GM10248 (cell line): ENCODE measurements at places on chromosomes 1 and 21.

GRCh38 chr1:34547046-34547674, 207.7 kb upstream of the GJB5 start:
- no peak for DNase-seq

DNA sequence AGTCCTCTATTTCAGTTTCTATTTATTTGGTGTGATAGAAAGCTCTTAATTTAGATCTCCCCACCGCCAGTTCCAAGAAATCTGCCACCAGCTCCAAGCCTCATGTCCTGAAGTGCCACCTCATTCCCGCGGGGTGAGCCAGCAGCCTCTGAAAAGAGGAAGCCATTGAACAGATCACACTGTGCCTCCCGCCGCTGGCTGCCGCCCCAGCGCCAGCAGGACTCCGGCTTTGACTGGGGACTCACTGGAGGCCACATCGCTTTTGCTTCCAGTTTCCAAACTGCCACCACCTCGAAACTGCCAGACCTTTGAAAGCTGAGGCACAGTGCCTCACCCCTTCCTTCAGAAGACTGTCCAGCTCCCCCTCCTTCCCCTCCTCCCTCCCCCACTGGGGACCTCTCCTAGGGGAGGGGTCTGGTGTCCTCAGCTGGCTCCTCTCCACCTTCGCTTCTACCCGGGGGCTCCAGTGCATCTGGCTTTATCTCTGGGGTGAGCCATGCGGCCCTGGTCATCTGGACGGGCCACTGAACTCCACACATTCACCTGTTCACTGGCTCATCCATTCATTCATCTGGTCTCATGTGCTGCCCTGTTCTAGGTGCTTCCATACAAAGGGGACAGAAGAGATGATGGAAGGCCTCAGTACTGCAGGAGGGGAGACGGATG, 58.9 kb downstream of the VPS26C start:
- peak; percentile 85 for DNase-seq

DNA sequence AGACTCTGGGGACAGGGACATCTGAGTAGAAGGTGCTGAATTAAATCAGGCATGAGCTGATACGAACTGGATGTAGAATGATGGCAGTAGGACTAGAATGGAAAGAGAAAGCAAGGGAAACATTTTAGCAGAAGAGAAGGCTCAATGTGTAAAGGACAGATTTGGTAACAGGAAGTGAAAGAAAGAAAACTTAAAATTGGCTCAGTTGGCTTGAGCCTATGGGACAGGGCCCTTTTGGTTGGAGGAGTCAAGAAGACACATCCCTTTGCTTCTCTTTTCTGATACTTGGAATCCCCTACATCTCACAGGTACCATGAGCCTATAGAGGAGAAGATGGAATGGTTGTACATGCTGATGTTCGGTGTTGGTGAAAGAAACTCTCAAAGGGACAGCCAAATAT, 300.6 kb upstream of the PLXNA2 start:
- DNase-seq, result no peak

GRCh38 chr1:26890467-26890796, 349 bp upstream of the GPN2 start:
- no peak for DNase-seq

DNA sequence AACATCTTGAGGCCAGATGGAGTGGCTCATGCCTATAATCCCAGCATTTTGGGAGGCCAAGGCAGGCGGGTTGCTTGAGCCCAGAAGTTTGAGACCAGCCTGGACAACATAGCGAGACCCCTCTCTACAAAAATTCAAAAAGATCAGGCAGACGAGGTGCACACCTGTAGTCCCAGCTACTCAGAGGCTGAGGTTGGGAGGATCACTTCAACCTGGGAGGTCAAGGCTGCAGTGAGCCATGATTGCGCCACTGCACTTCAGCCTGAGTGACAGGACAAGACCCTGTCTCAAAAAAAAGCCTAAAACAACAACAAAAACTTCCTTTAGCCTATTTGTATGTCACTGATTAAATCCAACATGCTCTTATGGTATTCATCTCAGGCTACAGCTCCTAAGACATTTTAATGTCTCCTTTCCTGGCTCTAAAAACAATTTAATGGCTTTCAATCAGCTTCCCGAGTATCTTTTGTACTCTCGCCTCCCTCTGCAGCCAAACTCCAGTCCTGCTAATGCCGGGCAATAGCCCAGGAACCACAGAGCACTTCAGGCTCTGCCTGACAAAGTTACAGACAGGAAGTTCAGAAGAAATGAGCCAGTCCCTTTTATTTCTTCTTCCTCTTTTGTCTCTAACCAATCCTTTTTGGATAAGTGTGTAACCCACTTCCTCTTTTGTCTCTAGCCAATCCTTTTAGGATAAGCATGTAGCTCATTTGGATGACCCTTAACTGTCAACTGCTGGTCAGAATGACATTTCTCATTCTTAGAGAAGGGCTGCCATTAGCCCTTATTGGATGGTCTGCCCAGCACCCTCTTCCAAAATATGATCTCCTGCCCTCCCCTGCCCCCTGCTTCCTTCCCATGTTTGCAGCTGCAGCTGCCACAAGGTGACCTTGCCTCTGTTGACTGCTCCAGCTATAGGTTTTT, 6.6 kb upstream of the DOP1B start:
- peak; percentile 38 for DNase-seq

- DNase-seq, result no peak
Measured at GRCh38 chr21:43643193-43643592, 16.1 kb downstream of the HSF2BP start.
